Epithelial cell of esophagus (primary cell): ENCODE measurements at places on chromosomes 3 and 15.
A peak's percentile ranks its signal among the peaks of the same experiment; 100 is the strongest.

DNA sequence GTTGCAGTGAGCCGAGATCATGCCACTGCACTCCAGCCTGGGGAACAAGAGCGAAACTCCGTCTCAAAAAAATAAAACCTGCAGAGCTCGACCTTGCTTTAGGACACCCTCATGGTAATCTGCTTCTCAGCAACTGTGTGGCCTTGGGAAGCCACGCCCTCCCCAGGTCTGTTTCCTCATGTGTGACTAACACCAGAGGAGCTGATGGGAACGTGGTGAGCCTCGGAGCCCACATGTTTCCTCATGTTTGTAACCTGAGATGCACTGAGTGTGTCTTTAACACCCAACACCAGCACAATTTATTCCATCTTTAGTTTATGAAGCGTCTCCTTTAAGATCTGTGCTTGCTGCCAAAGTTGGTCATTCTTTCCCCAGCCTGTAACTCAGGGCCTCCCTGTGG lies 142.8 kb downstream of the OCA2 start:
- peak; percentile 90 for DNase-seq

DNA sequence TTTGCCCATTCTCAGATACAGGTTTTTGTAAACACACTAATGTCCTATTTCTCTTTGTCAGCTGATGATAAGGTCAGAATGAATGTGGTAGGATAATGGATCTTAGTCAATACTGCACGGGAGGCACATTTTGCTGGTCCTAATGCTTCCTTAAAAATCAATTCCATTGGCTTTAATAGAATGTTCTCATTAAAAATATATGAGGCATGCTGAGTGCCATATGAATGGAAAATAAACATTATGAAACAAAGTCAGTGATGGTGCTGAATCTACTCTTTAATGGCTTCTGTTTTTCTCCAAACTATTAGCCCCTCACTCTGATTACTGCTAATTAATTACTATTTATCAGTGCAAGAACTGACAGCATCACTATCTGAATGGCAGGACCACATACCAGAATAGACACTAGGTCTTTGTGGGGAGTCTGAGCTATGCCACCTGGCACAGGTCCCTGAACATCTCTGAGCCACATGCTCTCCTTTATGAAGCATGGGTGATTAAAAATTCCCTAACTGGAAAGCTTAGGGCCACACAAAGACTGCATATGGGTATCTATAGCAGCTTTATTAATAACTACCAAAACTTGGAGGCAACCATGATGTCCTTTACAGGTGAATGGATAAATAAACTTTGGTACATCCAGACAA lies 278.9 kb downstream of the MEX3B start:
- no peak for DNase-seq

GRCh38 chr3:190617185-190617584 lies 103.3 kb downstream of the IL1RAP start:
- DNase-seq = peak; percentile 20

- peak; percentile 89 for DNase-seq
Measured at GRCh38 chr3:184039414-184039813, 7.9 kb downstream of the HTR3D start.

DNA sequence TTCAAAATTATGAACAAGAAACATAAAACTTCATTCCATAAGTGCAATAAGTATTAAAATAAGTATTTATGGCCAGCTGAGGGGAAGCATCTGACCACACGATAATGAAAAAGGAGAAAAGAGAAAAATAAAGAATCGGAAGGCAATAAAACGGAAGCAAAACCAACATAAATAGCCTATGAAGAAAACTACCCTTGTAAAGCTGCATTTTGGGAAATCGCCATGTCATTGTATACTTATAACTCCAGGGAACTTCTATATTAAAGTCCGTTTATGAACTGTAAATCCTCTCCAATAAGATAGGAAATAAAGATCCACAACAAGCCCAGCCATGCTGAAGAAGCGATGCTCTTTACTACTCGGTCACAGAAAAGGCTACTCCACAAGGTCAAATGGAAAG lies 47.7 kb downstream of the MORC1 start:
- no peak for DNase-seq
